ENCODE measurements at places on chromosomes 1 and 21. TPM values are rescaled to one million over a fixed set of nuclear protein-coding genes. Genes with fewer than 3 reads are reported as not detected.

- peak; percentile 59 for DNase-seq
These were observed 722 bp downstream of the LZIC start for GRCh38 chr1:9942399-9942938.

DNA sequence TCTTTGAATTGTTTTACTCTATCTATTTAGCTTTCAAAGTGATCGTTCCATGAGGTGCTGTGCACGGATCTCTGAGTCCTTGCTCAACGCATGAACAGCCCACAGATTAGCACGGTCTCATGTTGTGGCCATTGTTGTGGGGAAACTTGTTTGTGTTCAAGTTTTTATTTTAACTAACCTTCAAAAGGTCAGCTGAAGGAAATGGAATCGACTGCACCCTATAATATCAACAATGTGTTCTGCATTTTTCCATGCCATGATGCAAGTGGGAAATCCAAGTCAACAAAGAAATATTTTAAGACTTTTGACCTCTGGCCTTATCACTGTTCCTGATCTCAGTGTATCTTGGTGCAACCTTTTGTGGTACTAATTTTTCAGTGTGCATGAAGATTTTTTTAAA, 6.1 kb downstream of the SH2D1B start:
- DNase-seq = no peak

GRCh38 chr1:180560868-180561600, 2.3 kb downstream of the OVAAL start:
- DNase-seq = peak; percentile 77

Gene WDR26
- total RNA-seq = 34.6 TPM

DNA sequence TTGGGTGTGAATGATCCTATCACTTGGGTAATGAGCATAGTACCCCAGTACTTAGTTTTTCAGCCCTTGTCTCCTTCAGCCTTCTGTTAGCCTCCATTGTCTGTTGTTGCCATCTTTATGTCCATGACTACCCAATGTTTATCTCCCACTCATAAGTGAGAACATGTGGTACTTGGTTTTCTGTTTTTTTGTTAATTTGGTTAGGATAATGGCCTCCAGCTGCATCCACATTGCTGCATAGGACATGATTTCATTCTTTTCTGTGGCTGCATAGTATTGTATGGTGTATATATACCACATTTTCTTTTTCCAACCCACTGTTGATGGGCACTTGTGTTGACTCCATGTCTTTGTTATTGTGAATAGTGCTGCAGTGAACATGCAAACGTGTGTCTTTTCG, 39.6 kb upstream of the GPR52 start:
- no peak for DNase-seq

GRCh38 chr1:210446479-210446878, 117.8 kb downstream of the HHAT start:
- DNase-seq = peak; percentile 92

Gene ASCL5
- total RNA-seq = not detected

All from LHCN-M2 (cell line).